Activated T-cell treated with anti-CD3 and anti-CD28 coated beads, Interleukin-2, amount 50 U/mL, for 72 hours (primary cell): ENCODE measurements at places on chromosomes 7 and 10.
A peak's percentile ranks its signal among the peaks of the same experiment; 100 is the strongest.

GRCh38 chr7:116862951-116863670, 724 bp downstream of the CAPZA2 start:
- DNase-seq: peak; percentile 12

- no peak for DNase-seq
Observed at GRCh38 chr7:134935701-134936100, 50.6 kb upstream of the AGBL3 start.

GRCh38 chr10:22742678-22743077, 28.3 kb upstream of the PIP4K2A start:
- no peak for DNase-seq

DNA sequence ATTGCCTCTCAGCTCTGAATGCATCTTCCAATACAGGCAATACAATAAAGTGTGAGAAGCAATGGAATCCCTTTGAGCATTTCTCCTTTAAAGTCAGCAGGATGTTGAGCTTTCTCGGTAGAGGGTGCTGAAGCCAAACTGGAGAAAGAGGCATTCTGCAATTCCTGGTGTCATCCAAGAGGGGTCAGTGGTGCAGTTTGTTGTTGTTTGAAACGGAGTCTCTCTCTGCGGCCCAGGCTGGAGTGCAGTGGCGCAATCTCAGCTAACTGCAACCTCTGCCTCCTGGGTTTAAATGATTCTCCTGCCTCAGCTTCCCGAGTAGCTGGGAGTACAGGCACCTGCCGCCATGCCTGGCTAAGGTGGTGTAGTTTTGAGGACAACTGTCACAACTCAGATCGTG, 486.5 kb downstream of the CALN1 start:
- no peak for DNase-seq

- no peak for DNase-seq
Observed at GRCh38 chr10:32943395-32943794, 14.6 kb downstream of the ITGB1 start.

DNA sequence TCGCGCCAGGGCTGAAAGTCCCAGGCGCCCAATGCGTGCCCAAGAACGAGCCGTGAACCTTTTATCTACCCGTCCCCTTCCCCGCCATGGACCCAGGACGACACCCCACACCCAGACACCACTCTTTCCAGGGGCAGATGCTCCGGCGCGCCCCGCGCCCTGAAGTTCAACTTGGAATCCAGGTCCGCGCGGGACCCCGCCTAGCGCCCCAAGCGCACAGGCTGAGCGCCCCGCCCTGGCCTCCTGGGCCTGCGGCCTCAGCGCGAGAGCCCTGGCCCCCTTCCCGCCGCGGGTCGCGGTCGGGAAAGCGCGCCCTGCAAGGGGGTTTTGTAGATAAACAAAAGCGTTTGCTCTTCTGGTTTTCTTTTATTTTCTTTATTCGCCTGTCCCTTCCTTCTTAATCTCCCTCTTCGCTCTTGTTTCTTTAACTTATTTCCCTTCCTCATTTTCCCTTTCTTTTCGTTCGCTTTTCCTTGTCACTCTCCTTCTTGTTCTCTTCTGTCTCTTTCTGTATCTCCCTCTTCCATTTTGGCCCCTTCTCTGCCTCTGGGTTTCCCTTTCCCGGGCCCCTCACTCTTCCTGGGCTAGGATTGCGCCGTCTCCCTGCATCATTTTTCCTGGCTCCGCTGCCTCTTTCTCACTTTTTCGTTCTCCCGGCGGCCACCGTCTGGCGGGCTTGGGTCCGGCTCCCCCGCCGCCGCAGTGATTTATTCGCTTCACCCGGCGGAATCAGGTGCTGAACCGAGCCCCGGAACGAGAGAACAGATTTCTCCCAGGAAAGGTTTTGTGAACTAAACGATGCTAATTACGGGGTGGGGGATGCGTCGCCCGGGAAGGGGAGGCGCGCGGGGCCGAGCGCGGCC, 15.3 kb upstream of the PAX2 start:
- DNase-seq: no peak

- no peak for DNase-seq
Observed at GRCh38 chr10:113825791-113826190, 28.1 kb downstream of the DCLRE1A start.

DNA sequence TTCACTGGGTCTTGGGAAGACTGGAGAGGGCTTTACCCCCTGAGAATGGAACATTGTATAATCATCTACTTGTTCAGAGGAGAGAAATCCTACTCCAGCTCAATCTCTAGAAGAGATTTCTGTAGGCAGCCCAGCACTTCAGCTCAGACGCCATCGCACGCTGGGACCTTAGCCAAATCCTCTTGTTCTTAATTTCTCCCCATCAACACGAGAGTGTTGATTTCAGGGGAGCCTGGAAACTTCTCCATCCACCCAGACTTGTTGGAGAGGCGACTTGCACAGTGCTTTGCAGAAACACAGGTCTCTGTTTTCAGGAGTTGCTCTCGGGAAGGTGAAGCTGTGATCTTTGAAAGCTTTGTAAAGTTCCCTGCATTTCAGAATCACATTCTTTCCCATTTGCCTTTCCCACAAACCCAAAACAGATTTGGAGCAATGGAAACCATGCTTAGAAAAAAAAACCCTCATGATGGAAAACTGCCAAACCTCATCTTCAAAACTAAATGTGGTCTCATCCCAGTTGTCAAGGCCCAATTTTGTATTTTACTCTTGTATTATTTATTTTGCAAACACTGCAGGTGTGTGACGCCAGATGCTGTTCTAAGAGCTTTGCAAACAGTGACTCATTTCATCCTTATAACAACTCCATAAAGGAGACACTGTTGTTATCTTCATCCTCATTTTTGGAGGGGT, 60.9 kb downstream of the CALML3 start:
- no peak for DNase-seq

GRCh38 chr10:128629111-128630096, 503.2 kb upstream of the MKI67 start:
- no peak for DNase-seq

DNA sequence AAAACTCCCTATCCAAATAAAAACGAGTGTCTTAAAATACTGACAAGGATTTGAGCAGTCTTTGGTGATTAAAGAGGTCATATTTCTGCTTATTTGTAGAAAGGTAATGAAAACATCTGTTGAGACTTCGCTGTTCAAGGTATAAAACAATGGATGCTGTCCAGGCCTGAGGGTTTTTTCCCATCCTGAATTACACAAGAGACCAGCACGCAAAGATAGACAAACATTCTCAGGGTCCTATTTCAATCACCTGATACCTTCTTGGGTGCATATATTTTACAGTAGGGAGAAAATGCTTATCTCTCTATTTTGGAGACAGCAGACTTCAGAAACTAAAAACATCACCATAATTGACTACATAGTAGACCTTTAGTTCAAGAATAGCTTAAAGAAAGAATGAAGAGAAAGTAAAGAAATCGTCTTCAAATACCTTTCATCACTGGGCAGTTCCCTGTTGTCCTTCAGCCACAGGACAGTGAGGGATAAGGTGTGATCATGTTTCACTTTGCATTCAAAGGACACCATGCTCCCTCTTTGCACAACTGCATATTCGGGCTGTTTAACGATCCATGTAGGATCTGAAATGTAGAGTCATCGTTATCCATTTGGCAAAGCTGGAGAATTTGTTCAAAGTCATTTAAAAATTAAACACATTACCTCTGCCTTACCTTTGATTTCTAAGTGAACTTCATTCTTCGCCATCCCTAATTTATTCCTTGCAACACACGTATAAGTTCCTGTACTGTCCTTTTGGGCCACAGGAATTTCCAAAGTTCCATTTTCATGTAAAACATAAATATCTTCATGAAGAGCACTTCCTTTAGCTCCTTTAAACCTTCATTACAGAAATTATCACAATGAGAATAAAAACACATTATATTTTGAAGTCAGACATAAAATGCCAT, 63.7 kb upstream of the LAMB4 start:
- no peak for DNase-seq

DNA sequence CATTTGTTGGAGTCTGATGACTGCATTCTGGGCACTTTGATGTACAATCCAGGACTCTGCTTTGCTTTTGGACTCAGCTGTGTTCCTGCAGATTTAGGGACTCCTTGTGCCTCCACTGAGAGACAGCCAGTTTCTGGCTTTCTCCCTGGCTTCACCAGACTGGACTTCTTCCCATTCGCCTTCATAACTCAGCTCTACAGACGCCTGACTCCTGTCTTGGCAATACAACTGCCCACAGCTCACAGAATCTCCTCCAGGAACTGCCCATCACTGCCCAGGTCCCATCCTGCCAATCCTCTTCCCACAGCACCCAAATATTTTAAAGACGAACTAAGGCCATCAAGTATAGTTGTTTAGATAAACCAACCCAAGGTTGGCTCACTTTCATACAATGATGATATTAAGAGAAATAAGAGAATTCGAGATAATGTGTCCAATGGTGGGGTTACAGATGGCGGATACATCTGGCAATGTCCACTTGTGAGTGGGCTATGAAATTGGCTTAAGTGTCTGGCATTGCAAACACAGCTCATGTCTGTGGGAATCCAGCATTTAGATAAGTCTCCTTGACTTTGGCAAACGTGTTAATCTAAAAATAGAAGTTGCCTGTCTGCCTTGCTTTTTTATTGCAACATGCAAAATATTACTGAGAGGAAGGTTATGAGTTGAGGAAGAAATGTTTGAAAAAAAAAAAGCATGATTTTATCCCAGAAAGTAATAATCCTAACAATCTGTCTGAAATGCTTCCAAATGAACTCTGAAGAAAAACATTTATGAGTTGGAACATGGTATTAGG, 95.1 kb downstream of the ITGA8 start:
- no peak for DNase-seq

- no peak for DNase-seq
Observed at GRCh38 chr7:49245062-49245461, 320.7 kb downstream of the CDC14C start.

DNA sequence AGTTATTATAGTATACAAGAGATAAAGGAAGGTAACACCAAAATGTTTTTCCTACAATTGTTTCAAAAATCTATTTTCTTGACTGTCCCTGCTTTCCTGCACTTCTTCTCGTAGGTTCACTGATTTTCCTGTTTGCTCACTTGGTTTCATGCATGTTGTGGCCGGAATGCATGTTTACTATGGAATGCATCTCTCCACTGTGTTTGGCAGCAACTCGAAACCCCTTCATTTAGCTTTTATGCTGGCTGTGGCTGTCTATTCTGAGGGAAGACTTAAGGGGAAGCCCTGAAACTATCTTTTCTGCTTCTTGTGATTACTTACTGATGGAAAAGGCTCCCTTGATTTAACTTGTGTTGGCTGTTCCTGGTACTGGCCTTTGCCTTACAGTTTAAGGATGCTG, 120.3 kb downstream of the NRG3 start:
- no peak for DNase-seq

DNA sequence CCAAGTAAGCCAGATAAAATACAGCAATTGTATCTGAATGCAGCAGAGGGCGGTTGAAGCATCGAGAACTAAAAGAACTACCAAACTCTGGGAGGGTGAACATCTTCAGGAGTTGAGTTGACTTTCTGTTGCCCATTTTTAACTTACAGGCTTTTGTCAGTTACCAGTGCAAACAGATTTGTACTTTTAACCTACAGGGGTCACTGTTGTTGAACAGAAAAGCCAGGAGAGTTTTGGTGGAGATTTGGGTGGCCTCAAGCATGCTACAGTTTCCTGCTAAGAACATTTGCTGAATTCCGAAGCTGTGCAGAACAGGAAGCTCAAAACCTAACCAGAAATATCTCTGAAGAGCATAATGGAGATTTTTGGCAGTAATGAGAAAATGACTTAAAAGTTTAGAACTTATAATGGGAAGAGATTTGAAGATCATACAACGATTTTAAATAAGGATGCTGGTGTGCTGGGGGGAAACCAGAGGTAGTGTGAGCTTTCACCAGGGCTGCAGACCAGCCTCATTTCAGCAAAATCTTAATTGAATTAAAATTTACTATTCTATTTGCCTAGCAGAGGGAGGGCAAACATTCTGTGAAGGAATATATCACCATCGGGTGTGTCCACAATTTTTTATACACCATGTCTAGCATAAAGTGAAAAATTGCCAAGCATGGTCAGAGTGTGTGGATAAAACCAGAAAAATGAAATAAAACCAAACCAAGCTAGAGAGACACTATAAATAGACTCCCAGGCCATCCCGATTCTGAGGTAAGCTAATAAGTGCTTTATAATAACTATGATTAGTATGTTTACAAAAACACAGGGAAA, 208.6 kb upstream of the CCDC6 start:
- no peak for DNase-seq

DNA sequence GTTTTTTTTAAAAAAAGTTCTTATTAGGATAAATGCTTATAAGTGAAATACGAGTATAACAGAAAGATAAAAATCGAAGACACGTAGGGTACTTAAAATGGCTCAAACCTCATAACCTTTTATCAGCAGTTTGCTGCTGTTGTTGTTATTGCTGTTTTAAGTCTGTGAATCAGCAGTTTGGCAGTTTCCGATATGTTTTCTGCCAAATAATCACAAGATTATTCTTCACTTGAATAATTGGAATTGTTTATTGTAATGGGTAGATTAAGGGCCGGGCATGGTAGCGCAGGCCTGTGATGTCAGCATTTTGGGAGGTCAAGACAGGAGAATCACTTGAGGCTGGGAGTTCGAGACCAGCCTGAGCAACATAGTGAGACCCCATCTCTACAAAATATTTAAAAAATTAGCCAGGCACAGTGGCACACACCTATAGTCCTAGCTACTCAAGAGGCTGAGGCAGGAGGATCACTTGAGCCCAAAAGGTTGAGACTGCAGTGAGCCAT, 177.6 kb downstream of the VTI1A start:
- DNase-seq: no peak

DNA sequence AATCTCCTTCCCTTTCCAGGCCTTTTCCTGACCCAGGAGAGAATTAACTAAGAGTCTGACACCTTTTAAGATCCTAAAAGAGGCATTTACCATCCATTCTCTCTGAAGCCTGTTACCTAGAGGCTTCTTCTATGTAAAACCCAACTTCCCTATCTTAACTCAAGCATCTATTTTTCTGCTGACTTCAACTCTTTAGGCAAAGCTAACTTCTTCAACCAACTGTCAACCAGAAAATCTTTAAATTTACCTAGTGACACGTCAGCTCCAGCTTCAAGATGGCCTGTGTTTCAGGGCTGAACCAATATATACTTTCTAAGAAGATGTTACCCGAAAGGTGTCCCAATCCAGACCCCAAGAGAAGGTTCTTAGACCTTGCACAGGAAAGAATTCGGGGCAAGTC, 492.3 kb upstream of the AUTS2 start:
- DNase-seq: no peak

DNA sequence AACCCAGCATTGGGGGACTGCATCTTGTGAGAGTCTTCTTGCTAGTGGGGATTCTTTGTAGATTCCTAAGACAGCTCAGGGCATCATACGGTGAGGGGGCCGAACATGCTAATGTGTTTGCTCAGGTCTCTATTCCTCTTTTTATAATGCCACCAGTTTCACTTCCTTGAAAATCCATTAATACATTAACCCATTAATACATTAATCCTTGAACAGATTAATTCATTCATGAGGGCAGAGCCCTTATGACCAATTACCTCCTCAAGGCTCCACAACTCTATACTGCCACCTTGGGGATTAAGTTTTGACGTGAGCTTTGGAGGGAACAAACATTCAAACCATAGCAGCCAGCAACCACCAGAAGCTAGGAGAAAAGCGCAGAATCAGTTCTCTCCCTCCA, 67.2 kb upstream of the POT1 start:
- DNase-seq: no peak
